Hematopoietic multipotent progenitor cell treated with erythropoietin and hydrocortisone succinate and interleukin-3 and kit ligand, for 17 days (in vitro differentiated cells): ENCODE measurements at places on chromosomes 7 and 10.

GRCh38 chr10:130575756-130576285 is 439.6 kb downstream of the GLRX3 start:
- DNase-seq: no peak

DNA sequence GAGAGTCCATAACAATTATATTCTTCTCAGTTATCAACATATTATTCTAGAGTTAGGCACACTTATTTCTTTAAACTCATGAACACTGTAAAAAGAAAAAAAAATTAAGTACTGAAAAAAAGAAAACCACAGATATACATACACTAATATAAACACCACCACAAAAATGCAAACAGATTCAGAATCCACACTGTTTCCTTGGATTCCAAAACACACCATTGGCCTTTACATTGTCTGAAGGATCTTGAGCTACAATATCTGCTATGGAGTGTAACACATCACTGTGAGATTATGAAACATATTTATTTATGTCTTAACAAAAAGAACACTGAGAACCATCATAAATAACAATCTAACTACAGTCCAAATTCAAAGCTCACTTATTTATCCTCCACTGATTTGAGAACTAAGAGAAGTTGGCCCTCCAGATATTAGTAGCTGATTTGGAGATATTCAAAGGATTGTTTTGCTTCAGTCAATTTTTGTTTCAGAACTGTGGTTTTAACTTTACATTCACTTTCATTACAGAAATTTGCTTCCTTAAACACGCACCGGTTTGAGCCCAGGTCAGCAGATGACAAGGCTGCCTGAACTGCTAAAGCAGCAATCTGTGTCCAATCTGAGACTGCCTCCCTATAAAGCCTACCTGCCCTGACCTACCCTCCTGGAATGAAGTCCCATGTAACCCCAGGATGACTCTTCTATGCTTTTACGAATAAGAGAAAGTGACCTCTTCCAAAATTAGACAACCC is 47.0 kb upstream of the CDK1 start:
- no peak for DNase-seq

DNA sequence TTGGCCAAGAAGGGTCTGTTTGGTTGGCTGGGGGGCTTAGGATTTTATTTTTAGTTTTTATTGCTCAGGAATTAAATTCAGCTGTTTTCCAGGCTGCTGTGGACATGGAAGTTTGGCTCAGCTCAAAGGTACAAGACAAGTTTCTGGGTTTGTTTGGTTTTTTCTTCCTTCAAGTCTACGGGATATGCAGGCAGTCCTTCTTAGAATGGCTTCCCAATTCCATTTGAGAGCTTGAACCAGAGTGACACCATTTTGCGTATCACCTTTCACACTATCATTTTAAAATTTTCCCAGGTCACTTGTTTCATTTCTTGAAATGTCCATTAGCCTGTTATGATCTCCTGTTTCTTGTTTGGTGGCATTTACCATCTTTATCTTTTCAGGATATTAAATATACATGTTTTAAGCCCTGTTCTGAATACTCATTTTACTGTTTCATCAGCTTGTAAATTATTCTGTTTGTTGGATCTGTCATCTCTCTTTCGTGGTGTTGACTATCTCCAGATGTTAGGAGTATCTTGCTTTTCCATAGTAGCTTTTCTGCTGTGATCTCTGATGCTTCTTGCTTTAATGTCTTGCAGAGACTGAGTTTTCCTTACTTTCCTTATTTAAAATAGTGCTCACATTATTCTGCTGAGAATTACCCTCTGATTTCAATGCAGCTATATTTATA is 9.4 kb upstream of the TMEM168 start:
- no peak for DNase-seq

DNA sequence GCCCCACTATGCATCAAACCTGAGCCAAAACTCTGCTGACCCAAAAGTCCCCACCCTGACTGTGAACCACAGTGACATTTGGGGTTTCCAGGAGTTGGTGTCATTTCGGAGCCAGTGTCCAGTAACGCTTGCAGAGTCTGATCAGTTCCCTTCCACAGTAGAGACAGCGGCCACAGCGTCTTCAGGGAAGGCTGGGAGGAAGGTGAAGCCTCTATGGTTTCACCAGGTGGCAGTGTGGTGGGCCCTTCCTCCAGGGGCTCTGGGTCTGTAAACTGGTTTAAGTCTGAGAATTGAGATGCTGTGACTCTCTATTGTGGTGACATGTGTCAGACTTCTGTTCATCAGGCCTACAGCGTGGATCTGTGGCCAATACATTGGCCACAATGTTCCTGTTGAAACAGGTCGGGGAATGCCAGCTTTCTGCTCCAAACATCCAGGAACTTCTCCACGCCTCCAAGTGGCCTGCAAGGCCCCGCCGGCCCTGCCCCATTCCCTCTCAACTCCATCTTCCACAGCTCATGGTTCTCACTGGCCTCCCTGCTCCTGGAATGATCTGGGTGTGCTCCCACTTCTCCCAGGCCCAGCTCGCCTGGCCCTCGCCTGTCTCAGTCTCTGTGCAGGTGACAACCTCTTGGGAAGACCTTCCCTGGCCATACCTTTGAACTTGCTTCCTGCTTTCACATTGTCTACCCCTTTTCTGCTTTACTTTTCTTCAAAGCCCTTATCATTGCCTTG is 124.5 kb upstream of the FAM20C start:
- no peak for DNase-seq

DNA sequence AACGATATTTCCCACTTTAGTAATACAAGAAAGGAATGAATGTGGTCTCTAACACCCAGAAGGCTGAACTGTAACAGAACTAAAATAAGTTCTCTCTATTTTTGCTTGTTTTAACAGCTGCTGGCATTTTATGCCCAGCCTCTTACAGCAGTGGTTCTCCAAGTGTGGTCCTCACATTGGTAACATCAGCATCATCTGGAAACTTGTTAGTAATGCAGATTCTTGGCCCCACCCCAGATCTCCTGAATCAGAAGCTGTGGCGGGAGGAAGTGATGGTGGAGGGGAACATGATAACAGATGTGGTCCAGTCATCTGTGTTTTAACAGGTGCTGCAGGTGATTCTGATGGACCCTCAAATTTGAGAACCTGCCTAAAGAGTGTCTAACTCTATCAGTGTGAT is 170.1 kb downstream of the TMEM26 start:
- no peak for DNase-seq

- no peak for DNase-seq
Measured at GRCh38 chr10:64075604-64076003, 554.4 kb downstream of the REEP3 start.
